Stimulated activated CD4-positive, alpha-beta T cell treated with anti-CD3 and anti-CD28 coated beads, Interleukin-4, amount 100 ng/mL, for 4 hours (primary cell): ENCODE measurements at places on chromosomes 1 and 21.

- DNase-seq, result no peak
Observed at GRCh38 chr1:157673008-157673407, 27.6 kb downstream of the FCRL3 start.

DNA sequence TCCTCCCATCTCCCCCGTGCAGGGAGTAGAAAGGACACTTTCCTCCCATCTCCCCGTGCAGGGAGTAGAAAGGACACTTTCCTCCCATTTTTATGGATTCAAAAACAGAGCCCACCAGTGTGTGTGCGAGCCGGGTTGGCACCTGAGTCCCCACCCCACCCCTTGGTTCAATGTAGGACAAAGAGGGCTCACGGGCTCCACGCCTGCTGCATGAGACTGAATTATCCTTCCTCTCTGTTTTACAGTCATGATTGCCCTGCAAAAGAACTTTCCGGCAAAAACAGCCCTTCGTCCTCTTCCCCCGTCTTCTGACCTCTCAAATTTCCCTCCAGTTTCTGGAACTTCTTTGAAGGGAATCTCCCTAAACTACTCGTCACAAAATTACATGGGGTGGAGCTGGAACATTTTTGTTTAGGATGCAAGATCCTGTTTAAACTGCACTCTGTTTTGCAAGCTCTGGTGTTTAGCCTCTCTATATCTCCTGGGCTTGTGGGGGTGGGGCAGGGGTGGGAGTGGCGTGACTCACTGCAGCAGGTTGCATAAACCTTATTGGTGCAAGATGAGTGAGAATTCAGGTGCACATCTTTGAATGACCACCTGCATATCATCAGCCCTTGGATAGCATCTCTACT lies 99.8 kb downstream of the PSMG1 start:
- no peak for DNase-seq

- no peak for DNase-seq
Observed at GRCh38 chr1:2972879-2973575, 48.2 kb upstream of the ACTRT2 start.

GRCh38 chr1:161747801-161748200 lies 1.8 kb upstream of the DUSP12 start:
- DNase-seq, result no peak

- DNase-seq, result no peak
Observed at GRCh38 chr1:18271336-18271735, 163.7 kb downstream of the IGSF21 start.

- no peak for DNase-seq
Observed at GRCh38 chr1:56202796-56203492, 376.4 kb downstream of the PLPP3 start.

DNA sequence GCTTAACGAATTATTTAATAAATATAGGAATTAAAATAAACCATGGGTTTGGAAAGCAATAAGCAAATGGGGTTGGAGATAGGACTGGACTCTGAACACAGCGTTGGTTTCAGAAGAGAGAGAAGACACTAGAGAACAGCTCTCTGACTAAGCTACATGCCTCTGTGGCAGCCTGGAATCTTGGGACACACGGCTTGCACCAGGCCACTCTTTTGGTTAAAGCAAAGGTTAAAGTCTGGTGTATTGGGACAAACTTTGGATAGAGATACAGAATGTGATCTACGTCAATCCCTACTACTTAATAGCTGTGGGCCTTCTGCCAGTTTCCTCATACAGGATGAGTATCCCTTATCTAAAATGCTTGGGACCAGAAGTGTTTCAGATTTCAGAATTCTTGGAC lies 49.7 kb upstream of the HSD17B7 start:
- DNase-seq, result no peak

- DNase-seq, result no peak
Observed at GRCh38 chr1:45383191-45383590, 43.0 kb upstream of the MUTYH start.

DNA sequence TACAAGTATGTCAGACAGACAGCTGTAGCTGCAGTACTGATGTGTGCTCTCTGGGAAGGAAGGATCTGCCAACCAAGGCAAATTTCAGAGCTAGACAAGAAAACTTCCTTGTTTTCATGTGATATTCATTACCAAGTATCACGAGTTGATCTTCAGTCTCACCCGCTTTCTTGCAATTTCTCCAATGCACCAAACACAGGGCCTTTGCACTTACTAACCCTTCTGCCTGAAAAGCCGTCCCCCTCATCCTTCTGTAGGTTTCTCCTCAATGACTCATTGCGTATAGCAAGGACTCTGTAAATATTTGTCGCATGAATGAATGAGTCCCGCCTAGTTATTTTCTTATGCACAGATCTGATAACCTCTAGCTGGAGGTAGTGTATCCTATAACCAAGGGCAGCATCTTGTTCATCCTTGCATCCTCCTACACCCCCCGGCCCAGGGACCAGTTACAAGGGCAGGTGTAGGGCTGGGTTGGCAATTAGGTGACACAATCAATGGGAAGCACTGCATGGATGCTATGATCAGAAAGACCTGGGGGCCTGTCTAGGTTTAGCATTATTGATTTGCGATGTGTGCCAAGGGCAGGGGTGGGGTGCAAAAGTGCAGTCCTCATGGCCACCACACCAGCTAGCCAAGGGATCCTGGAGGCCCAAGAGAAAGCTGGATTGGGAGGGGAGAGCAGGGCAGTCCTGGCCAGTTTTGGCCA lies 51.4 kb upstream of the GPR157 start:
- no peak for DNase-seq

DNA sequence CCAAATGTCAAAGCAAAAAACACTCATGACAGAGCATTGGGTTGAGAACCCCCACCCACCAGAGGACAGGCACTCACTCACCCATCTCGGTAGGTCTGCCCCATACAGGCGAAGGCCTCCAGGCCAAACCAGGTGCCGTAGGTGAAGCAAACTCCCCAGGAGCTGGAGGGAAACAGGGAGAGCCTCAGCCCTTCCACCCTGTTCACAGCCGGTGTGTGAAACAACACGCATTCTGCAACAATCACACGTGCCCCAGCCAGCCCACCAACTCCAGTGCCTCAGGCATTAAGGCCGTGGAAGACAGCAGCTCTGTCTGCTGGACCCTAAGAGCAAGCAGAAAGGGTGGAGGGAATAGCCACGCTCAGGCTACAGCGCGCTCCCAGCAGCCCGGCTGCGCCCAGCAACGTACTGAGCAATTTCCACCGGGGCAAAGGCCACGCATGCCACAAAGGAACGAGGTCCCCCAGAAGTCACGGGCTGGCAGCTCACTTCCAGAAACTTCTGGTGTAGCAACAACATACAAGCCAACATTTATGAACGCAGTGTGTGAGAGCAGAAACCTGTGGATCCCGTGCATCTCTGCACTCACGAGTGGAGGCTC lies 11.4 kb upstream of the SPATC1L start:
- no peak for DNase-seq

GRCh38 chr1:178551940-178552339 lies 39.0 kb downstream of the TEX35 start:
- no peak for DNase-seq

- no peak for DNase-seq
Observed at GRCh38 chr1:17167041-17167785, 37.7 kb upstream of the PADI1 start.

GRCh38 chr1:221841251-221841982 lies 99.5 kb upstream of the DUSP10 start:
- DNase-seq, result no peak

- DNase-seq, result peak; percentile 24
Observed at GRCh38 chr1:197924516-197925123, 7.4 kb downstream of the LHX9 start.

- DNase-seq, result no peak
Observed at GRCh38 chr1:160032165-160032820, 503 bp upstream of the PIGM start.

GRCh38 chr1:180386745-180387367 lies 115.5 kb downstream of the ACBD6 start:
- DNase-seq, result no peak

- DNase-seq, result peak; percentile 7
Observed at GRCh38 chr1:62356257-62356835, 37.1 kb upstream of the KANK4 start.

GRCh38 chr21:33036430-33037162 lies 10.9 kb downstream of the OLIG2 start:
- no peak for DNase-seq

GRCh38 chr1:34885405-34886247 lies 26.1 kb upstream of the SMIM12 start:
- peak; percentile 62 for DNase-seq

- no peak for DNase-seq
Observed at GRCh38 chr1:198253668-198254067, 96.9 kb downstream of the NEK7 start.

DNA sequence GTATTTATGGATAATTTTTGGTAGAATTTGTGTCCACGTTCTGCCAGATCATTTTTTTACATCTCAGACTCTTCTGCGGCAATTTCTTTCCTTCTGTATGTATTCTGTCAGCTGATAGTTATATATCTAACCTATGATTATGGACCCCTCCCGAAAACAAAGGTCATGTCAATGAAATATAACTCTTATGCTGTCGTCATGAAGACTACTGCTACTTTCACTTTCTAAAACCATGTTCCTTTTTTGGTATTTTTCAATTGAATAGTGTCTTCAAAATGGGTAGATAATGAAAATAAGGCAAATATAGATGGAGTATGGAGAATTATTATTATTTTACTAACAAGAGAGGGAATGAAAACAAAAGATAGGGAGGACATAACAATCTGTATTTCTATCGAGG lies 3.2 kb downstream of the ANGPTL1 start:
- no peak for DNase-seq
